Foreskin keratinocyte (primary cell): ENCODE measurements at places on chromosomes 7 and 10.

DNA sequence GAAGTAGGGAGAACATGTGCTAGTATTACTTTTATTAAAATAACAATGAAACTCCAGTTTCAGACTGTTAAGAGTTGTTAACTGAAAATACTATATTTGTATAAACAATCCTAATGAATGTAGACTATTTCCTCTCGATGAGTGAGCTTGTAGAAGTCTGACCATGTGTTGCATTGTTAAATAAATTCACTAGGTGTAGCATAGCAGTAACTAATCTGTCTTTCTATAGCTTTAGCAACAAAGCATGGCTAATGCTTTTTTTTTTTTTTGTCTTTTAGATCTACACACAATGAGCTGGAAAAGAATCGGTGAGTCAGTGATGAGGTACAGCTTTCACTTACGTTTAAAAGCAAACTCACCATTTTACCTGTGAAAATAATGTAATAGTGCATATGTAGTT lies 37.1 kb downstream of the MXI1 start:
- no peak for DNase-seq

- no peak for DNase-seq
Observed at GRCh38 chr10:23918090-23918723, 290.7 kb upstream of the KIAA1217 start.

- peak; percentile 75 for DNase-seq
Observed at GRCh38 chr10:33412653-33413361, 78.3 kb upstream of the NRP1 start.

- no peak for DNase-seq
Observed at GRCh38 chr7:39271402-39271801, 293.7 kb downstream of the POU6F2 start.
